Cortex of kidney (tissue), 1 donor: ENCODE measurements at places on chromosomes 4 and X.

- no peak for DNase-seq
Observed at GRCh38 chr4:113784497-113785250, 23.1 kb upstream of the CAMK2D start.

GRCh38 chr4:4524364-4524763, 17.5 kb downstream of the STX18 start:
- no peak for DNase-seq

DNA sequence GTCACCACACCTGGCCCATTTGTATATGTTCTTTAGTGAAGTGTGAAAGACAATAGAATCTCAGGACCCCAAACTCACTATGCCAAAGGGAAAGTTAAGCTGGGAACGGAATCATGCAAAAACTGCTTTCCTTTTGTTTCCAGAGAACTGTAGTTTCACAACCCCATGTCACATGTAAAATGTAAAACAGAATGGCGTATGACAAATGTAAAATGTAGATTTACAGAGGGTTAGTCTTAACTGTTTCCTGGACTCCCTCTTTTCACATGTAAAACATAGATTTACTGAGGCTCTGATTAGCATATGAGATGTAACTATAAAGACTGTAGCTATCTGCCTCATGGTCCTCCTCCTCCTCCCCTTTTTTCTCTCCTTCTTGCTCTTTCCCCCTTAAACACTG, 66.3 kb downstream of the ABLIM2 start:
- no peak for DNase-seq

DNA sequence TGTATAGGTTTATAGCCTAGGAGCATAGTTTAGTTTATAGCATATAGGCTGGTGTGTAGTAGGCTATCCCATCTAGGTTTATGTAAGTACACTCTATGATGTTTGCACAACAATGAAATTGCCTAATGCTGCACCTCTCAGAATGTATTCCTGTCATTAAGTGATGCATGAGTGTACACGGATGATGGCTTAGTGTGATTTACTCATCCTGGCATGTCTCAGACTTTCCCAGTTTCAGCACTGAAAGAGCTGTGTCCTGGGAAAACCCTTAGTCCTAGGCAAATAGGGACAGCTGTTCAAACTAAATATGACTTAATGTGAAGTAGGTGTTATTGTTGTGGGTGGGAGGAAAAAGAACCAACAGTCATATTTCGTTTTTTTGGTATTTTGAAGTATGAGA, 264.9 kb upstream of the MAGEB18 start:
- DNase-seq, result no peak

- DNase-seq, result no peak
Observed at GRCh38 chr4:164613792-164614191, 140.1 kb upstream of the SMIM31 start.

GRCh38 chr4:152877868-152878267, 58.3 kb upstream of the FHDC1 start:
- no peak for DNase-seq

DNA sequence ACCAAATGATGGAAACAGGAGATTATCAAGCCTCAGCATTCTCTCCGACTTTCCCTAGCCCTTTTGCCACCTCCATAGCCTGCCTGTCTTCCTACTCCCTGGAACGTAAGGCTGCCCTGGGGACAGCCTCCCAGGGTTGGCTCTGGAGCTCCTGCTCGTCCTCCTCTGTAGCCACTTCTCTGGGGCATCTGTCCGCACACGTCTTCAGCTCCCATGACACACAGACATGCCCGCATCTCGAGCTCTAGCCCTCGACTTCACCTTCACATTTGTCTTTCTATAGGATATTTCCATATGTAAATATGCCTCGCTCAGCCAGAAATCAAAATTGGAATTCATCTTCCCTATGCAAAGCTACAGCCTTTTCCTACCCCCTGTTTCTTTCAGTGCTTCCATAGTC, 67.7 kb downstream of the TSC22D3 start:
- DNase-seq, result no peak

DNA sequence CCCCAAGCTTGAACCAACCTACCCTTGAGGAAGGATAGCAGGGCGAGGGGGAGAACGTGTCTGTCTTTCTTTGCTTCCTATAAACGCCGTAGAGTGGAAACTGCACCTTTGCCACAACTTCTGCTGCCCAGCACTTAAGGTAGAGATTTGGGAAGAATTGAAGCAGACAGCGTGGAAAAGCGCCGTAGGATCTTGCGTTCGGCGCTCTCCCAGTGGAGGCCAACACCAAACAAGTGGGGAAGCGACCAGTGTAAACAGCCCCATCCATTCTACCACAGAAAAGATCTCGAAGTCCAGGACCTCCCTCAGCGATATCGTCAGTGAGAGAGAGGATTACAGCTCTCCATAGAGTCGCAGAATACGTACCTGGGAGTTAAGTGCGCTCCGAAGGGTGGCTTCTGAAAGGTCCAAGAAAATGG, 3.9 kb upstream of the NKX6-1 start:
- DNase-seq, result no peak
